ENCODE measurements at places on chromosomes 3 and 15.
A peak's percentile ranks its signal among the peaks of the same experiment; 100 is the strongest.

DNA sequence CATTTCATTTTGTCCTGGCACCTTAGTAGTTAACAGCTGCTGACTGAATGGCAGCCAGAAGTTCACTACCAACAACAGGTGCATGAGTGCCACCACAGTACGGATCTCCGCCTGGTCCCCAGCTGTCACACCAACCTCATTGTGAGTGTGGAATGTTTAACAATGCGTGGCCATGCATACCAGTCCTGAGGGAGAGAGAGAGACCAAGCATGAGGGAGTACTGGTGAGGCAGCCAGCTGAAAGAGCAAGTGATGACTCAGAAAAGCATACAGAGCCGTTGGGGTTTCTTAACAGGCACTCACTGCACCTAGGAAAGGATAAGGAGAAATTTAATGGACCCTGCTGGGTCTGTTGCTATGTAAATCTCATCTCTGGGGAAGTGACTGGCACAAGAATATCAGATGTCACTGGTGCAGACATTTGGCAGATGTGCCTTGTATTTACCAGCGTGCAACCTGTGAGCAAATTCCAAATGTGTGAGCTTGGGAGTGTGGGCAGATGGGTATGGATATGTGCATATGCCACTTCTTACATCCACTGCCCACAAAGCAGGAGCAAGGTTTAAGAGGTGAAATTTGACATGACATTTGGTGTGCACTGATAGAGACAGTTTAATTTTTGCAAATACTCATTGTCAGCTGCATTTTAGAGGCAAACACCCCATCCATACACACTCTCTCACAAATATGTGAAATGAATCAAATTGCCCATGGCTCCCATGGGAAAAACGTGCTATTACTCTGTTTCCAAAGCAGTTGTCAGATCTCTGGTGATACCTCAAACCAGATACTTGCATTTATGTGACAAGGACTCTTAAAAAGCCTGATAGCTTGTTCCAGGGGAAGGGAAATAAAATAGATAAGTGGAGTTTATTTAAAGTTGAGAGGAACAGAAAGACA is 245.2 kb upstream of the ARPP21 start:
- DNase-seq = no peak

- DNase-seq = no peak
These were observed 28.2 kb downstream of the PIK3CB start for GRCh38 chr3:138806376-138807080.

DNA sequence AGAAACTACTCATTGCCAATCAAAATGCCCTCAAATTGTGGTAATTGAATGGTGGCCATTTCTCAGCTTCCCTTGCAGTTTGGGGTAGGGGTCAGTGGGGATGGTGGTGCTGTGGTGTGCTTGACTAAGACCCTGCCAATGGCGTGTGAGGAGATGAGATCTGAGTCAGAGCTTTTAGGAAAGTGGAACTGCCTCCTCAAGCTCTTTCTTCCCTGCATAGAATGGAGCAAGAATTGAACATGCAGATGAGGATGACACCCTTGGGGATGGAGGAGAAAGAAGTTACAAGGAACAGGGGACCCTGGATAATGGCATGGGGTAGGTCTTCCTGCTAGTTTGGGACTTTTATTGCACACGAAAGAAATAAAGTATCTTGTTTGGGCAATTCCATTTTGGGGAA is 188.0 kb downstream of the PEX5L start:
- no peak for DNase-seq

DNA sequence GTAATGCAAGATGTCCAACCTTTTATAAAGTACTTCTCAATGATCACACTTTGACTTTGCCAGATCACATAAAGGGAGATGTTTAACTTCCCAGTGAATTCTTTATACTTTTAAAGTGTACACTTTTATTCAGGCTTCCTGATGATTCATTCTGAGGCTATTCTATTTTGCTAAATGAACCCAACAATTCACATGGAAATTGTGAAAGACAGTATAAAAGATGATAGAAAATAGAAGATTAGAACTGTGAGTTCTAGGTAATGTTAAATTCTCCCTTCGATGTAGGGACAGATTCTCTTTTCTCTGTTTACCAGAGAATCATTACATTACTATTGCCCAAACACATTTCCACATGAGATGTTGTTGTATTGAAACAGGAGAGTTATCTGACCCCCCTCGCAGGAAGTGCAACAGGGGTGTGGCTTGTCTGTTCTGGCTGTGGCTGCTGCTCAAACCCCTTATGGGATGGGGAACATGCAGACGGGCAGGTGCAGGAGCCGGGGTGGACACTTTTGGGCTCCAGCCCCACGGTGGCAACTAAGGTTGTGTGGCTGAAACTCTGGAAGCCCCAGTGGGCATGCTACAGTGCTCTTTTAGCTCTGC is 131.3 kb upstream of the LRTM1 start:
- no peak for DNase-seq

GRCh38 chr15:42992626-42993025 is 72.0 kb upstream of the TTBK2 start:
- DNase-seq = no peak

GRCh38 chr3:189664311-189664710 is 33.1 kb downstream of the TP63 start:
- no peak for DNase-seq

- DNase-seq = peak; percentile 38
These were observed 9.7 kb upstream of the THUMPD3 start for GRCh38 chr3:9352917-9353752.

DNA sequence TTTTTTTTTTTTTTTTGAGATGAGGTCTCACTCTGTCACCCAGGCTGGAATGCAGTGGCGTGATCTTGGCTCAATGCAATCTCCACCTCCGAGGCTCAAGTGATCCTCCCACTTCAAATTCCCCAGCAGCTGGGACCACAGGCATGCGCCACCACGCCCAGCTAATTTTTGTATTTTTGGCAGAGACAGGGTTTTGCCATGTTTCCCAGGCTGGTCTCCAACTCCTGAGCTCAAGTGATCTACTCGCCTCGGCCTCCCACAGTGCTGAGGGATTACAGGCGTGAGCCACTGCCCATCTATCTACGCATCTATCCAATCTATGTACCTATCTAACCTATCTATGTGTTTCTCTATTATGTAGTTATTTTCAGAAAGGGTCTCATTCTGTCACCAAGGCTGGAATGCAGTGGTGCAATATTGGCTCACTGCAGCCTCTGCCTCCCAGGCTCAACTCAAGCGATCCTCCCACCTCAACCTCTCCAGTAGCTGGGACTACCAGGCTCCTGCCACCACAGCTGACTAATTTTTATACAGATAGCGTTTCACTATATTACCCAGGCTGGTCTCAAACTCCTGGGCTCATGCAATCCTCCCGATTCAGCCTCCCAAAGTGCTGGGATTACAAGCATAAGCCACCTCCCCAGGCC is 20.2 kb upstream of the GPX1 start:
- DNase-seq = no peak

DNA sequence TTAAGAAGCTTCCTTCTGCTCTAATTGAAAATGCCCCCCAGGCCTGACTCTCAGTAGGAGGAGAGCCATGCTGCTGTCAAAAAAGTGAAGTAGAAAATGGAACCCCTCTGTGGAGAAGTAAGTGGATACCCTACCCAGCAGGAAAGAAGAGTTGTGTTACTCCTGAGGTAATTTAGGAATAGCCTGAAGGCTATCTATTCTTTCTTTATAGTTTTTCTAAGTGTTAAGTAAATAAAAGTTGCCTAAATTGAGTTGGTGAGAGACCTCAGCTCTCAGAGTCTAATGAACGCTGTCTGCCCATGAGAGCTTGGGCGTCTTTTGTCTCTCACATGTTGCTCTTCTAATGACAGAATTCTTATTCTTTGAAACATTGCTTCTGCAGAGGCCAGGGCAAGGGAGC is 116.2 kb downstream of the NSUN3 start:
- DNase-seq = no peak

DNA sequence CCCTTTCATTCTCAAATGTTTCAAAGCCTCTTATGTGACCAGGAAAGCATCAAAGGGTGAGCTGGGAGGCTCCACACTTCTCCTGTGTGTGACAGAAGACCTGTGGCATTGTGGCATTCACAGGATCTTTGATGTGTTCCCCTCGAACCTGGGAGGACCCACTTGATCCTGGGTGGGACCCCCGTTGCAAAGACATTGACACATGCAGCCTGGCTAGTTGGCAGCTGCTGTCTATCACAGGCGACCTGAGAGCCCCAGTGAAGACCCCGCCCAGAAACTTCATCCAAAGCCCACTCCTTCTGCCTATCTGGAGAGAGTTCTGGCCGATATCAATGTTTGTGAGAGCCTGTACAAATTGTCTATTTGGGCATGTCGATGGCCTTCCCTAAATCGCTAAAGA is 140.4 kb upstream of the ATP2B2 start:
- DNase-seq = no peak

DNA sequence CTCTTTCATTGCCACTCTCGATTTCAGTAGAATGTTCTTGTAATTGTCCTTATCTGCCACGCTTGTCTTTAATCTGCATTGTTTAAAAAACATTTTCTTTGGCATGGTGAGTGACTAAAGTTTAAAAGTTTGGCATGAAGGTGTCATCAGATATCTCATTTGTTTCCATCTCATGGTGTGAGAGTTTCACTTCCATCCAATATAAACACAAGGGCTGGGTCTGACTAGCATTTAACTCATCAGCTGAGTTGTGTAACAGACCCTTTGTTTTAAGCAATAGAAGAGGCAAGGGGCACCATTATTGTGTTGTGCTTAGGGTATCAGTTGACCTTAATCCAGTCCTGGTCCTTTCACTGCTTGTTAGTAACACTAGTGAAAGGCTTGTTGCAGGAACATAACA is 49.9 kb upstream of the IL12A start:
- DNase-seq = no peak
